NCI-H82 (cell line): ENCODE measurements at places on chromosomes 6 and 20.
A peak's percentile ranks its signal among the peaks of the same experiment; 100 is the strongest.

DNA sequence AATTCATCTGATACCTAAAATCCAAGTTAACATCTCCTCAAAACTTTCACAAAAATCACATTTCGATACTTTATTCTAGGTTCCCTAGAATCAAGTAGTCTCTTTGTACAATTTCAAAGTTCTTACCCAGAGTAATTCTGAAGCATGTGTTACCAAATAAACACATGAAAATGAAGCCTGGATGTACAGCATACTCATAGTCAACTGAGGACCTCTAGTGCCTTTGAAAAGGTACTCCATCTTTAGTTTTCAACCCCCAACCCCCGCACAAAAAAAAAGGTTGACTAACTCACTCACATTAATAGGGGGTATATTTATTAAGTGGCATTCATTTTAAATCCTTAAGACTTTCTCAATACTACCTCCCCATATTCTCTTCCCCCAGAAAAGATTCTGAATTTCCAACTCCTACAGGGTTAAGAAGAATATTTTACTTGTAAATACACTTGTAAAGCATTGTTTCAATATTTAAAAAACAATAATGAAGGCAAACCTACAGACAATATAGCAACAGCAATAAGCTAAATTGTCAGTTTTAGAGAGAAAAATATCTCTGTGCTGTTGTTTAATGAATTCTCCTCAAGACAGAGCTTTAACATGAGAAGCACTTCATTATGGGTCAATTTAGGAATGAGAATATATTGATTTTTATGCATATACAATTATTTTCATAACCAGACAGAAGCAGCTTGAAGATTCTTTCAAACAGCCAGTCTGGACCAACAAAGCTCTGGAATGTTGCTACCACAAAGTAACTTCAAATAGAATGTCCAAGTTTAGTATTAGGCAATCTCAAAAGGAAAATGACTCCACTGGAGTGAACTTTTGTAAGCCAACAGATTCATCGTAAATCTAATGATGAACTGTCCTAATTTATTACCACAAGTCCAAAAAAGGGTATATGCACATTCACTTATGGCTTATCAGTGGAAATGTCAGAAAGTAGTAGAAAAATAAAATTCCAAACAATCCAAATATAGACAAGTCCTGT, 3.3 kb downstream of the PLN start:
- DNase-seq = peak; percentile 72

DNA sequence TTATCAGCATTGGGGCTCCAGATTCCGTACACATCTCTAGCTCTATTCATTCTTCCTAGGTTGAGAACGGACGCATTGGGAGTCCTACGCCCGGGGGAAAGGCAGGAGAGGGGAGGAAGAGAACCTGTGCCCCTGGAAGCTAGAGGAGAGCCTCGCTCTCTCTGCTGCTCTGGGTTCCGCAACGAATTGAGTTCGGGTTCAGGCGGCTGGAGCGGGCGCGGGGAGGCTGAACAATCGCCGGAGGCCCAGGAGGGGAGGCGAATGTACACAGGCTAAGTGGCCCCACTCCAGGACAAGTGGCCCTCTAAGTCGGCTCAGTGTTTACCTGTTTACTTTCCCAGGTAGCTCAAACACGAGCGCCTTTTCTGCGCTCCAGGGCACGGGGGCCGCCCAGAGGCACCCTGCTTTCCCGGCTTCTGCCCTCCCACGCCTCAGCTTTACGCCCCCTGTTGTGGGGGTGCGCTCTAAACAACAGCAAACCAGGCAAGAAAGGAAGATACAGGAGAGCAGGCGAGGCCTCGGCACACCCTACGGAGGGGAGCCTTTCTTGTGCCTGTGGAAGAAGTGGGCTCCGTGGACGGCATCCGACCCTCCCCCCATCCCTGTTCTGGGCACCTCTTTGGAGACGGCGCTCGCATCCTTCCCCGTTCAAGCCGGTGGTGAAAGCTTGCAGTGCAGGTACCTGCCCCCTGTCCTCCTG, 4.6 kb upstream of the NKX2-2 start:
- no peak for DNase-seq

DNA sequence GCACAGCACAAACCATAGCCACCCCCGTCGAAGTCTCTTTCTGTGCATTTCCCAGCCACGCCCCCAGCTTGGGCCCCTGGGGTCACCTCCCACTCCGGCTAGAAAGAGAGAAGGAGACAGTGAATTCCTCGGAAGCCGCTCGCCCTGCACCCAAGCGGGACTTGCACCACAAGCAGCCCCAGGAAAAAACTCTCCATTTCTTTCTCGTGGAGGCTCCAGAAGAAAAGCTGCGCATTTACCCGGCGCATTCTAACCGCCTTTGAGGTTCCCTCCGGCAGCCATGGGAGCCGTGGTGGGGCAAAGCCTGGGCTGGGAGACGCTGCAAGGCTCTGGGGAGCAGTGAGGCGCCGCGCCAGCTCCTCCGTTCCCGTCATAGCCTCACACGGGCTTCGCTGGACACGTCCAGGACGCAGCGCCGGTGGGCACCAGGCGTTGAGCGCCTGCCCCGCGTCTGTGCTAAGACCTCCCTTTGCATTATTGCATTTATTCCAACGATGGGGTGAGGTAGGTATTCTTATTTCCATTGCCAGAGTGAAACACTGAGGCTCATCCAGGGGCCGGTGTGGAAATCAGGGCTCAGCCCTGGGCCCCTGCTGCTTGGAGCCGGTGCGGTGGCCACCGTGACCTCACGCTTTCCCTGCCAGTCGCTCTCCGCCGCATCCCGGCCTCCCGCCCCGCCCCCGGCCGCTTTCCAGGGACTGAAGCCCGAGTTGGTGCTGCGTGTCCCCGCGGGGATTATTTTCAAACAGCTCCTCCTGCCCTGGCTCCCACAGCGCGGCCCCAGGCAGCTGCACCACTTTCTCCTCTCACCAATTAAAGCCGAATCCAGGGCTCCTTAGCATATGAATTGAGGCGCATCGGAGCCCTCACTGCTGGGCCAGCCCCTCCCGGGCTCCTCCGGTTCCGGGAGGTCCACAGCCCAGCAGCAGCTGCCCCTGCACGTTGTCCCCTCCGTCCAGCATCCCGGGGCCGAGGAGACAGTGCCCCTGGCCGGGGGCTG, 148.3 kb upstream of the AFDN start:
- peak; percentile 54 for DNase-seq

- no peak for DNase-seq
Measured at GRCh38 chr20:5865604-5866003, 84.7 kb downstream of the TRMT6 start.

DNA sequence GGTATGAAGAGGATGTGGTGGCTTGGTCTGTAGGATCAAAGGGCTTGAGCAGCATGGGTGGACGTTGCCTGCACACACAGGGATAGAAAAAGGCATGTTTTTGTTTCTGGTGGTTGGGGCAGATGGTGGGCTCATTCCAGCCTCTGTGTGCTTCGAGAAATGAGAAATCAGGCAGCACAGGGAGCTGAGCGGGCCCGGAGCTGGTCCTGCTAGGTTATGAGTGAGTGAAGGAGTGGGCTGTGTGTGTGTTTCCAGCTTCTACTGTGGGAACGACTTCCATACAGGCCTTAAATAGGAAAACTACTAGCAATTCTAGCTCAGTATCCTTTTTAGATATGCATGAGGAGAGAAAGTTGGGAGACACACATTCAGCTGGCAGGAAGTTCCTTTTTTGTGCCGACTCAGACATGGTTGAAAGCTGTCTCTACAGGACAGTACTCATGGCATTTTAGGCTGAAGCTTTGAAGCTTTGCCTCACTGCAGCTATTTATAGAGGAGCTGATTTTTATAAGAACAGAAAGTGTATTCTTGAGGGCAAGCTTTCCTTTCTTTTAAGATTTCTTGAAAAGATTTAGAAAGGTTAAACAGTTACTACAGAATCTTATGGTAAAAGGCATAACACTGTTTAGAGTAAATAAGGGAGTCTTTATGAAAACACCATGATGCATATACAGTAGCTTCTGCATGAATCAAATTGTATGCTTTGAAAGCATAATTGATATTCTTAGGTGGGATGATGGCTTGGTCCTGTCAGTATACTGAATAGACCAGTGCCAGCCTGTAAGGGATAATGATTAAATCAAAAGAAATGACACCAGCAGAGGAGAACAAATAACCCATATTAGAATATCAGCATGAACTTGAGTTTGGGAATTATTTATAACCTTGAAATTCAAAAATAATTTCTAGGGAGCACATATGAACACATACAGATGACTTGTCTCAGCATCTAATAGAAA, 104.0 kb upstream of the MAN1A1 start:
- no peak for DNase-seq

- DNase-seq = no peak
Measured at GRCh38 chr20:35344354-35344837, 52.2 kb upstream of the FAM83C start.

DNA sequence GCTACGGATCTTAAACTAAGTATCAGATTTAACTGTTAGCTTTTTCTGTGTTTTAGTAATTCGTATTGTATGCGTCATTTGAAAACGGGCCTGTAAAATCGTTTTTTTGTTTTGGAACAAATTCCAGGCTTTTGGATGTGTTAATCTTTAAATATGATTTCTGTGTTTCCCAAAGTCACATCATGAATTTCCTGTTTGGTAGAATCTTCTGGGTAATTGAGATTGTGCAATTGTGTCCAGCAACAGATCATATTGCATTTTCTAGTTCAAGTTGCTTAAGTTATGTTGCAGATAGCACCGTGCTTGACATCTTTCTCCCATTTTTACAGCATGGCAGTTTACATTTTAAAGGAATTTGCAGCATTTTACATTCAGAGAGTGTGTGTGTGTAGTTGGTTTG, 1.9 kb downstream of the MAPK14 start:
- DNase-seq = no peak

- no peak for DNase-seq
Measured at GRCh38 chr6:40932366-40932765, 106.7 kb downstream of the UNC5CL start.

GRCh38 chr20:14959506-14960475, 622.4 kb upstream of the FLRT3 start:
- DNase-seq = no peak

DNA sequence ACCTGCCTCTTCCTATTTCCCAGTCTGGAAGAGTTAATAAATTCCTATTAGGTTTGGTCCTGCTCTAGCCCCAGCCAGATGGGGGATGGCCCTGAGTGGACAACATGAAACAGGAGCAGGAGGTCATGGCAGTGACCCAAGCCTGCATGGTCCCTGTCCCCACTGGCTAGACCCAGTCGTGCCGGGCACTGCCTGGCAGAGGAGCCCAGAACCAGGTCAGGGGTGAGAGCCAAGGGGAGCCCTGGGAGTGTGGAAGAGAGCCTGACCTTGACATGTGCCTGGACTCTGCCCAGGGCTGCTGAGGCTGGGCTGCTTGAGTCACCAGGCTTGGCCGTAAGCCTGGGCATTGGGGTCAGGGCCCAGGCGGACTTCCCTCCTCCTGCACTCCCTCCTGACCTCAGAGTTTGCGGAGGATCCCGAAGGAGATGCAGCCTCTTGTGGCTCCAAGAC, 3.6 kb downstream of the AVP start:
- no peak for DNase-seq
